ENCODE measurements at places on chromosomes 11 and 22.

GRCh38 chr22:19196841-19197612 lies 18.5 kb upstream of the SLC25A1 start:
- no peak for DNase-seq

DNA sequence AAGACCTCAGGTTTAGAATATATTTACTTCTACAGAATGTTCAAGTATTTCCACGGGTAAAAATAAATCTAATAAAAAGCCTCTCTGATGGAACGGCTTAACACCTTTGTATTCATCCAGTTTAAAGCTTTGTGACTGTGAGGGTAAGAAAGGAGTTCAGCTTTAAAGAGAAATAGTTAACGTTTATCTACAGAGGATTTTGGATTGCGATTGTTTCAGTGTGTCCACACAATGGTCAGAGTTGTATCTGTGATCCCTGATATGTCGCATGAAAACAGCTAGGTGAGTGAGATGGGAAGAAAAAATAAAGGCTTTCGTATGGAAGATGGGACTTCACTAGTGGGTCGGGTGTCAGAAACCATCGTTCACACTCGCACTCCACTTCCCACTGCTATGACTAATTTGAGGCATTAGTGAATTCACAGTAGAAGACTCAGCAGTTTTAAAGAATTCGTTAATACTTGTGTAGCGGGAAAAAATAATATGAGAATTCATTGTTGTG lies 1.6 kb downstream of the APLP2 start:
- DNase-seq = no peak

GRCh38 chr11:99188221-99188620 lies 167.5 kb downstream of the CNTN5 start:
- no peak for DNase-seq

GRCh38 chr11:71252269-71252769 lies at the start of gene SHANK2:
TSS of gene SHANK2 (minus strand) at chr11:71252577. CDS start at chr11:71147326, 105,251 bp downstream.
- no peak for DNase-seq

- no peak for DNase-seq
Observed at GRCh38 chr22:49725516-49725915, 102.2 kb downstream of the BRD1 start.
